ENCODE measurements at places on chromosomes 7 and 10.

- no peak for DNase-seq
Observed at GRCh38 chr10:131576341-131577177, 265.0 kb upstream of the TCERG1L start.

DNA sequence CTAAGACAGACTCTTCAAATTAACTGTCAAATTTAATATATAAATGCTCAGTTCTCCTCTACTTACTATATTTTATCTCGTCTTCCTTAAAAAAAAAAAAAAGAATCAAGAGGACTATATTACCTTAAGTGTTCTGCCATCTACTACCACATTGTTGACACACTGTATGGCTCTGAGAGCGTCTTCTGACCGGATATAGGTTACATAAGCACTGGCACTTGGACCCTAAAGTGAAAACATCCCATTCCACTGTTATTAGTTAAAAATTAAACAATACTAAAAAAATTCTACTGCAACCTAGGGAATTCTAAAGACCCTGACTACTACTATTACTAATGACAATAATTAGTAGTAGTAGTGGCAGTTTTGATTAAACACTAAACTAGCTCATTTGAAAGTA is 95.7 kb downstream of the CNOT4 start:
- DNase-seq = no peak

GRCh38 chr10:130638991-130639390 is 502.8 kb downstream of the GLRX3 start:
- no peak for DNase-seq

GRCh38 chr7:1697499-1698125 is 27.5 kb downstream of the ELFN1 start:
- peak; percentile 7 for DNase-seq

- no peak for DNase-seq
Observed at GRCh38 chr7:18684916-18685315, 189.4 kb downstream of the HDAC9 start.

DNA sequence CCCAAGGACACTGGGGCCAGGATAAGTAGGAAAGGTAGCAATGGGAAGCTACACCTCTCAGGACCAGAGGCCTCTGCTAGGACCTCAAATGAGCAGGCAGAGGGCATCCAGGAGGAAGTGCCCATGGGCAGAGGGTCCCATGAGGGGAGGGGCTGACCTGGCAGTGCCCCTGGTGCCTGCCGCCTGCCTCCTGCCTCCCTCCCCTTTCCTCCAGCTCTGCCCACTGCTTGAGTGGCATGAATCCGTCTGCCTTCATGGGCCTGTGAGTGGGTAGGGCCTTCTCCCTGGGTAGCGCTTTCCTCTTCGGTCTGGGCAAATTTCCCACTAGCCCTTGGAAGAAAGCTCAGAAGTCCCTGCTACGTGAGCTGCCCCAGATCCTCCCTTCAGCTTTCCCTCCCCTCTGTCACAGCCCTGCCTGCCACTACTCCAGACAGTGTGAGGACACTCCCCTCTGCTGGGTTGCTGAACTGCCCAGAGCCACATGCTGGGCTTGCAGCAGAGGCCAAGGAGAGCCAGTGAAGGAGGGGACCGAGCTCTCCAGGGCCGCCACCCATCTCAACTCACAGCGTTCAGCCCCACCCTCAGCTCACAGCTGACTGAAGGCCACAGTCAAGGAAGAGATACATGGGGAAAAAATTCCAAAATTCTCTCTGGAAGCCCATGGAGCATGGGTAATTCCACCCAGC is 141.4 kb downstream of the ARHGAP22 start:
- DNase-seq = no peak

GRCh38 chr10:121015916-121016315 is 164.8 kb downstream of the WDR11 start:
- no peak for DNase-seq

- no peak for DNase-seq
Observed at GRCh38 chr7:22268884-22269421, 88.0 kb downstream of the RAPGEF5 start.

DNA sequence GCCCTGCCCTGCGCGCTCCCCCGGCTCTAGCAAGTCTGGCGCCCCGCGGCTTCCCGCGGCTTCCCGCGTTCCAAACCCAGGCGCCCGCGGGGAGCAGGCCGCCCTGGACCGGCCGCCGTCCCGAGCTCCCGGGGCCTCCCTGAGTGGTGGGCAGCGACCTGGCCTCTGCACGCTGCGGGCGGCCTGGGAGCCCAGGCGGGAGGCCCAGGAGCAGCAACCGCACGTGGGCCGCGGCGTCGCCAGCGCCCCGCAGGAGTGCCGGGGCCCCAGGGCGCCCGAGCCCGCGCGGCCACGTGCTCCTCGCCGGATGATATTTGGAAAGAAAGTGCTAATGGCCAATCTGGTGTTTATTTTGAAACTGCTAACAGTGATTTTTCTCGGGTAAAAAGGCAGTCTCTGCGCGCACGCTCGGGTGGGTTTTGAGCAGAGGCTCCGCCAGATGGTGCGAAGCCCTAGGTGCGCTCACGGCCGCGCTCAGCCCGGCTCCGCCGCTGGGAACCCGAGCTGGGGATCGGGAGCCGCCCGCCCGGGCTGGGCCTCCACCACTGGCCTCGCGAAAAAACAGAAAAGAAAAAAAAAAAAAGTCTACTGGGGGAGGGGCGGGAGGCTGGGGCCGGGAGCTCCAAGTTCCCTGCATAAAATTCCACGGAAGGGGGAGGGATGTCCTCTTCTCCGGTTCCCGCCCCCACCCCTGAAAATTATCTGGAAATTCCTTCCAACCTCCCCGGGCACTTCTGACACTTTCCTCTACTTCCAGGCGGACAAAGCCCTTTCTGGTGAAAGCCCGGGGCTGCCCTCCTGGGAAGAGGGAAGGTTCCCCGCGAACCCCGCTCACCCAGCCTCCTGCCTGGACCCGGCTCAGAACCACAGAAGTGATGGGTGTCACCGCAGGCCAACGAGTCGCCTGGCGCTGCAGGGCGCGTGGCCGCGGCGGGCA is 4.3 kb downstream of the EBF3 start:
- DNase-seq = no peak

- no peak for DNase-seq
Observed at GRCh38 chr7:111650456-111650999, 88.2 kb upstream of the IMMP2L start.

DNA sequence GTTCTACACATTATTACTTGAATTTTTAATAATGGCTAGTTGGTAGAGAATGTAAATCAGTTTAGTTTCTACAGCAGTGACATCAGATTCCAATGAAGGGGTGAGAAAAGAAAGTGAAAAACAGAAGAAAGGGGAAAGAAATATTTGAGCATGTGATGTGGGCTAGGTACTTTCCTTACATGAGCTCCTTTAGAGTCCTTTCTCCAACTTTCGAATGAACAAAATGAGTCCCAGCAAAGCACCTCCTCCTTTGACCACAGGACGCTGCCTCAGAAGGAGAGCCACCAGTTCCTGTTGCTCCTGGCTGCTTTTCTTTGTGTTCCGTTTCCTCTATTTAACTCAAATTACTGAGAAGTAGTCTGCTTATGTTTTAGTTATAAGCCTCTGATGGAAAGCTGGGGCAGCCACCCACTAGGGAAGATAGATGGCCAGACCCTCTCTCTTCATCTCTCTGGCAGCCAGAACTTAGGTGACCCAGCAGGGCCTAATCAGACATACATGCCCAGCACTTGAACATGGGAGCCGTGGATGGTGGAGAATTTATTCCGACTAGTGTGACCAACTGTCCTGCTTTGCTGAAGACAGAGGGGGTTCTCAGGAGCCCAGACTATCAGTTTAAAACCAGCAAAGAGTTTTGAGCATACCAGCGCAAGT is 82.4 kb upstream of the NME8 start:
- no peak for DNase-seq

Measured in CD4-positive, CD25-positive, alpha-beta regulatory T cell (primary cell).